ENCODE measurements at places on chromosomes 1 and 21.
A peak's percentile ranks its signal among the peaks of the same experiment; 100 is the strongest.

DNA sequence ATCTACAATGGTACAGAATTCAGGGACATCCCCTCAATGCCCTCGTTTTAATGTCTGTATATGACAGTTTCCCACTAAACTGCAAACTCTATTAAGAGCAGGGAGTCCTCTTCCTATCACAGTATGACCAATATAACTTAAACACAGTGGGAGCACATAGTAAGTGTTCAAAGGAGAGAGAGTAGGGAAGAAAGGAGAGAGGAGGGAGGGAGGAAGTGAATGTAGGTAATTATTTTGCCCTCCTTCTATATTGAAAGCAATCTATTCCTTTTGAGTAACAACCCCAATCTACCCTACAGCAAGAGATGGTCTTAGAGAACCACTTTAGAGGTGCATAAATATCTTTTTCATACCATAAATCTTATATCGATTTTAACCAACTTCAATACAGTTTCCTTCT, 121.4 kb downstream of the MRPL39 start:
- no peak for DNase-seq

- no peak for DNase-seq
These were observed 37.5 kb downstream of the GPR88 start for GRCh38 chr1:100575406-100575805.

DNA sequence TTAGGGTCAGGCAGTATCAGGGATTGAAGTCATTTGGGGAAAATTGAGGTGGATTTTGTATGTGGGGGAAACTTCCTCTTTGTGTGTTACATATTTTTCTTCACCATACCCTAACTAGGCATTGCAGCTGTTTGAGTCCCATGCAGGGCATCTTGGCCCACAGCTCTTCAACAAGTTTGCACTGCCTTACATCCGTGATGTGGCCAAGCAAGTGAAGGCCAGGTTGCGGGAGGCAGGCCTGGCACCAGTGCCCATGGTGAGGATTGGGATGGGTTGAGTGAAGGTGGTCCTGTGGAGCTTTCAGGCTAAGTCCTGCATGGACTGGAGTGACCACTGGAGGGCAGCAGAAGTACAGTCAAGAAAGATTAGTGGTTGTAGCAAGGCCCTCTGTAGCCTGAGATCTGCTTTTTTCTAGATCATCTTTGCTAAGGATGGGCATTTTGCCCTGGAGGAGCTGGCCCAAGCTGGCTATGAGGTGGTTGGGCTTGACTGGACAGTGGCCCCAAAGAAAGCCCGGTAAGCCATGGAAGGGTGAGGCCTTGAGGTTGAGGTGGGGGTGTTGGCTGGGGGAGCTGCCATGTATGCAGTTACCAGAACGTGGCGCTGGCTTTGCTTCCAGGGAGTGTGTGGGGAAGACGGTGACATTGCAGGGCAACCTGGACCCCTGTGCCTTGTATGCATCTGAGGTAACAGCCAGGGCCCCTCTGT, 2.4 kb downstream of the UROD start:
- peak; percentile 61 for DNase-seq

GRCh38 chr1:160520999-160521398, 2.1 kb downstream of the SLAMF6 start:
- no peak for DNase-seq

- DNase-seq, result no peak
These were observed 228.2 kb downstream of the NFIA start for GRCh38 chr1:61310538-61310937.

GRCh38 chr1:228958741-228959140, 223.5 kb downstream of the RHOU start:
- no peak for DNase-seq

- DNase-seq, result no peak
These were observed 8.6 kb downstream of the FNDC5 start for GRCh38 chr1:32861904-32862695.

DNA sequence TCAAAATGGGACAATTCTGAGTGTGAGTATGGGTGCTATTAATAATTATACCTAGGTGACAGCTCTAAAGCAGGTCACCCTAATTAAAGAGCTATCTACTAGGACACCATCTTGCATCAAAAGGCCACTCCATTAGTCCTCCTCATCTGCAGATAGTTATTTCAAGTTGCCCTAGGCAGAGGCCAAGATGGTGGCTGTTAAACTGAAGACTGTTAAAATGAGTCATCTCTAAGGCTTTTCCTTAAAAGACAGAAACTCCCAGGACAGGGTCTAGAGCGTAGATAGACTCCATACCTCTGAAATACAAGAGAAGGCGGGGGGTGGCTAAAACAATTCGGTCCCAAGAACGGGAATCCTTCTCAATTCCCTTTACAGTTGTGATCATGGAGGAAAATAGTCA, 4.5 kb upstream of the ZNF697 start:
- no peak for DNase-seq

DNA sequence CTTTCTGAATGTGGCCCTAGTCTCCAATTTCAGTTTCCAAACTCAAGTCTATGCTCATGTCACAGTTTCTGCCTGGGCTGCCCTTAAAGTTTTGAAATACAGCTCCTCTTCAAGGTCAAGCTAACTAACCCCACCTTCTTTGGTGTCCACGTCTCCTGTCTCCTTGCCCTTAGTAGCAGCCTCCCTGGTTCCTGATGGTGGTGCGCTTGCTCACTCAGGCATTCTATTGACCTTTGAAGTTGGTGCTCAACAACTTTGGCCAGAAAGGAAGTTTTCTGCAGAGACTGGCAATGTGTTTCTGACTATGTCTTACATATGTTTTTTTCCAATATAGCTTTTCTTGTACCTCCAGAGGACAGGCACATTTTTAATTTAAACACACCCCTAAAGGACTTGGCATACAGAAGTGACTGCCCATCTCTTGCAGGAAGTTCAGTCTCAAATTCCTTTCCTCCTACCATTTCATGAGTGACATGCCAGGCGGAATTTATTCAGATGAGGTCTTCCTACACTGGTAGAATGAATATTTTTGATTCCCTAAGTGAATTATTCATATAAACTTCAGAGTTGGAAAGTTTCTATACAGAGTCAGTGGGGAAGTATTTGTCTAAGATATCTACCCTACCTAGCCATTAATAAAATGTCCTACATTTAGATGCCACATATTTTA, 364.3 kb upstream of the USP24 start:
- no peak for DNase-seq

GRCh38 chr1:41286486-41286885, 44.4 kb upstream of the SCMH1 start:
- no peak for DNase-seq

DNA sequence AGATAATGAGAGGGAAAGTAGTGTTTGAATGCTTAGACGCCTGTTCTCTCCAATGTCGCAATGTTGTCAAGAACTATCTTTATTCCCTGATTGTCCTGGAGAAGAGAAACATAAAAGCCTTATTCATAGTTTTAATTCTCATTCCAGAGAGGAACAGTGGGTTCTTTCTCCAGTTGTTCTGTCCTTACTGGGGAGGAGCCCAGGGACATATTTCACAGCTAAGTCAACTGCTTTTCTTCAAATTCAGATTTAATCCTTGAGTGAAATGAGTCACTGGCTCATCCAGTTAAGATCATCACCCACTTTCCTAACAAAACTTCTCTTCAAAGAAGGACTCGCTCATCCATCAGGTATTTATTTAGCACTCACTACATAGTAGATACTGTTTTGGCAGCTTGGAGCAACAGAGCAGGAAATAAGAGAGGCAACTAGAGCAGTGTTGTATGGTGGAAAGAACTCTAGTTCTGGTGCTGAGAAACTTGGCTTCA, 365.7 kb upstream of the USP24 start:
- DNase-seq, result no peak

DNA sequence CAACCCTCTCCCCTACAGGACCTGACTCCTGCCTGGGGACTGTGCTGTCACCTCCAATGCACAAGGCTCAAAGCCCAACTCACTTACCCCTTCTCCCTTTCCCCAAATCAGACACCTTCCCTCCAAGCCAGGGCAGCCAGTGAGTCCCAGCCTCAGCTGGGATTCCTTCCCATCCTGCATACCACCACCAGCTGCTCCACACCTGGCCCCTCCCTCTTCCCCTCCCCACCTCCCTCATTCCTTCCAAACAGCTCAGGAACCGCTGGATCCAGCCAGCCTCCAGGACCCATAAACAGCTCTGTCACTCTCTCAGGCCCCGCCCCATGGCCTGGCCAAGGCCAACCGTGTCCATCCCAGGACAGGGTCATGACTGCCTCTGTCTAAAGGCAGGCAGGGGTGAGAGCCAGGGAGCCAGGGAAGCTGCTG, 41.4 kb downstream of the ACOT7 start:
- no peak for DNase-seq

- no peak for DNase-seq
These were observed 316.9 kb downstream of the VAV3 start for GRCh38 chr1:107648071-107648470.

- no peak for DNase-seq
These were observed 1618.7 kb downstream of the AMY1C start for GRCh38 chr1:105368446-105368845.

DNA sequence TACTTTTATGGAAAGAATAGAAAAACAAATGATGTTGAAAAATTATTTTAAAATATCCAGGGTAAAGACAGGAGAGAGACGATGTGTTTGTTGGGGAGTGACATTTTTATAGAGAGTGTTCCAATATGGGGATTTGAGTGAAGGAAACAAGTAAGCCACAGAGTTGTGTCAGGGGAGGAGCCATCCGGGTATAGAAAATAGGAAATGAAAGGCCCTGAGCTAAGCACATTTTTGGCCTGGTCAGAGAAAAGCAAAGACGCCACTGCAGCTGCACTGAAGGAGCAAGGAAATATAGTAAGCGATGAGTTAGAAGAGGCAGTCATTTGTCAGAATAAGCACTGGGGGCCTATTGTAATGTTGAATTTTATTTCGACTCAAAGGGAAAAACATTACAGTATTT, 107.3 kb upstream of the ADGRL4 start:
- DNase-seq, result no peak

- no peak for DNase-seq
These were observed 42.7 kb downstream of the HSD3B1 start for GRCh38 chr1:119549719-119550132.

- DNase-seq, result no peak
These were observed 11.0 kb downstream of the DNM3 start for GRCh38 chr1:171852272-171852671.

- no peak for DNase-seq
These were observed 29.6 kb upstream of the CCN1 start for GRCh38 chr1:85550784-85551516.

GRCh38 chr1:180269645-180270529, 39.8 kb downstream of the LHX4 start:
- DNase-seq, result no peak

- no peak for DNase-seq
These were observed 699.2 kb downstream of the KCNT2 start for GRCh38 chr1:195909061-195909460.

DNA sequence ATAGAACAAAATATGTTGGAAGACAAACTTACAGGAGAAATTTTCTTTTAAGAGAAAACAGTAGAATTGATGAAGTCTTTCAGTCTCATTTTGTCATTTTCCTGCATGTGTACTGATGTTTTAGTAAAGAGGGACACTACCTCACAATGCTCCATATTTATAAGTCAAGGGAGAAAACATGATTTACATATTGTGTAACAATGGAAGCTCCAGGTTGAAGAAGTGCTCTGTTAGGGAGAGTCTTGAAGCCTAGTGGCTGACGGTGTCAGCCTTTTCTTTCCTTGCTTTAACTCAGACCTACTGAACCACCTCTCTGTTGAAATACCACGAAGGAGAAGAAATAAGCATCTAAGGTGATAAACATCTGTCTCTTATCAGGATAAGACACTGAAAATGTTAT, 75.0 kb downstream of the C4BPA start:
- DNase-seq, result no peak

DNA sequence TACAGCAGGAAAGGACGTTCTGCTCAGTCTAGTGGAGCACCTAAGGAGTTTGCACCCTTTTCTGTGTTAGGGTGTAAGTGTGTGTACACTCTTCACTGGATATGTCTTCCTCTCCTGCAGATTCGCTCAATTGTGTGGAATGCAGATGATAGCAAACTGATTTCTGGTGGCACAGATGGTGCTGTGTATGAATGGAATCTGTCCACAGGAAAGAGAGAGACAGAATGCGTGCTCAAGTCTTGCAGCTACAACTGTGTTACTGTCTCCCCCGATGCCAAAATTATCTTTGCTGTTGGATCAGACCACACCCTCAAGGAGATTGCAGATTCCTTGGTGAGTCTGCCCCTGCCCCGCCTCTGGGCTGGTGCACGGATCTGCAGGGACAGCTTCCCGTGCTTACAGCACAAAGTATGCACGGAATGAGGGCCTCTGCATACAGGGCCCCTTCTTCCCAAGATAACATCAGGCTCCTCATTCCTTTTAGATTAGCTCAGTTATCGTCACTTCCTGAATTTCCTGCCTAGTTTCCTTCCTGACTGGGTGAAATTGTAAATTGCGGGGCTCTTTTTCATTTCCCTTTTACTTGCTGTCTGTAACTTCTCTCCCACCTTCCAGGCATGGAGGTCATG, 34.6 kb downstream of the CFAP57 start:
- no peak for DNase-seq

- DNase-seq, result no peak
These were observed 26.5 kb upstream of the SLC30A10 start for GRCh38 chr1:219954736-219955421.

- DNase-seq, result no peak
These were observed 9.9 kb downstream of the OBSCN start for GRCh38 chr1:228217551-228218344.

DNA sequence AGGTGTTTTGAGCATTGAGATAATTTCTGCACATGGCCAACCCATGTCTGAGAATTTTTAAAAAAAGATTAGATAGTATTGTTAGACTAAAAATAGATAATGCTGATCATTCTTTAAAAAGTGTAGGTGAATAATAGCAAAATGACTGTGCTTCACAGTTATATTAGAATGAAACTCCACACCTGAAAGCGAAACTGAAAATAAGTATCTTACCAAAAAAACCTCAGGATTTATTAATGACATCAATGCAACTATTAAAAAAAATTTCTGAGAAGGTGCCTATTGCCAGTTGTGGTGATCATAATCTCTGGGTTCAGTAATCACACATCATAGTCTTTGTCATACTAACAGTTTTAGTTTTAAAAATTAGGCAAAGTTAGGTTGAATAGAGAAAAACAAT, 36.5 kb downstream of the PLA2G4A start:
- DNase-seq, result no peak

GRCh38 chr1:156014829-156015228, 5.9 kb downstream of the SSR2 start:
- DNase-seq, result no peak

GRCh38 chr1:200776949-200777348, 38.3 kb downstream of the CAMSAP2 start:
- DNase-seq, result no peak

- no peak for DNase-seq
These were observed 57.3 kb downstream of the SDCCAG8 start for GRCh38 chr1:243312952-243313634.
